ENCODE measurements at places on chromosomes 7 and 10.

GRCh38 chr7:93750986-93751385 lies 139.6 kb downstream of the TFPI2 start:
- no peak for DNase-seq

GRCh38 chr10:85047979-85048378 lies 719.6 kb downstream of the CCSER2 start:
- no peak for DNase-seq

GRCh38 chr10:84845628-84846261 lies 517.4 kb downstream of the CCSER2 start:
- DNase-seq: no peak

DNA sequence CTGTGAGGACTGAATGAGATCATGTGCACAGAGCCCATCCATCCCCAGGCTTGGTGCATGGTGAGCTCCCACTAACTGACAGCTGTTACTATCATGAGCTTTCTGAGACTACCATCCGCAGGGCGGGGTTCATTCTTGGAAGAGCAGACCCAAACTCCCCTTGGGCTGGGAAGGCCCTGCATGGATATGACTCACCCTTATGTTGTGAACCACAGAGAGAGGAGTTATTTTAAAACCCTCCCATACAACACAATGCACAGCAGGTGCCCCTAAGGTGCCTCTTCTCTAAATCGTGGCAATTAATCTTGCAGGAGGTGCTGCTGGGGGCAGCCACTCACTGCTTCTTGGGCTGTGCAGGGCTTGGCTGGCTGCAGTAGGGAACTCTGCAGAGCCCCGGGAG lies 219.1 kb downstream of the GFRA1 start:
- no peak for DNase-seq

GRCh38 chr7:139871331-139871730 lies 42.3 kb downstream of the TBXAS1 start:
- DNase-seq: no peak

GRCh38 chr7:81407094-81407493 lies 362.8 kb downstream of the HGF start:
- DNase-seq: no peak
